ENCODE measurements at places on chromosomes 2 and 18. TPM values are rescaled to one million over a fixed set of nuclear protein-coding genes. Genes with fewer than 3 reads are reported as not detected.

SLC5A7 gene
- polyA plus RNA-seq = 0.76 TPM

GRCh38 chr18:55908901-55909366 lies 320.9 kb upstream of the TCF4 start:
- peak; percentile 71 for DNase-seq

DNA sequence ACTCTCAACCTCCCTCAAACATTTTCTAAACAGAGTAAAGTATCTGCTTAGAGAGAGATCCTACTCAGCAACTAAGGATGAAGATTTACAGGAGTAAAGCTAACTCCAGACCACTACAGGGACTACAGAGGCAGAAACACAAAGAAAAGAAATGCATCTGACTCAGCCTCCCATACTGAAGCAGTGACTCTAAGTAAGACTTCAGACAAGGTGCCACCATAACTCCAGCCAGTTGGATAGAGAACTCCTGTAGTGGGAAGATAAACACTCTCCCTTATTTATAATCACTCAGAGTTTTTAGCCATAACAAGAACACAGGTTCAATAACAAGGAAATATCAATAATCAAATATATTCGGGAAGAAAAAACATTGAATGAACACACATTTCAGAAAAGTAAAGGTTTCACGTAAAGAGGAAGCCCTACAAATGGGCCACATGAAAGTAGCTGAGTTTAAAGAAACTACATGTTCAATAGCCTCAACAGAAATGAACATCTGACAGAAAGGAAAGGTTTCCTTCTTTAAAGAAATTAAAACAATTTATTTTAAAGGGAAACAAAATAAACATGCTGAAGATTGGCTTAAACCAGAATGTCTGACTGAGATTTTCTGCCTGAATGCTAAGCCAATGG lies 519.9 kb downstream of the KCNJ3 start:
- DNase-seq = no peak

ASNSD1 gene
- 53.6 TPM for polyA plus RNA-seq

DNA sequence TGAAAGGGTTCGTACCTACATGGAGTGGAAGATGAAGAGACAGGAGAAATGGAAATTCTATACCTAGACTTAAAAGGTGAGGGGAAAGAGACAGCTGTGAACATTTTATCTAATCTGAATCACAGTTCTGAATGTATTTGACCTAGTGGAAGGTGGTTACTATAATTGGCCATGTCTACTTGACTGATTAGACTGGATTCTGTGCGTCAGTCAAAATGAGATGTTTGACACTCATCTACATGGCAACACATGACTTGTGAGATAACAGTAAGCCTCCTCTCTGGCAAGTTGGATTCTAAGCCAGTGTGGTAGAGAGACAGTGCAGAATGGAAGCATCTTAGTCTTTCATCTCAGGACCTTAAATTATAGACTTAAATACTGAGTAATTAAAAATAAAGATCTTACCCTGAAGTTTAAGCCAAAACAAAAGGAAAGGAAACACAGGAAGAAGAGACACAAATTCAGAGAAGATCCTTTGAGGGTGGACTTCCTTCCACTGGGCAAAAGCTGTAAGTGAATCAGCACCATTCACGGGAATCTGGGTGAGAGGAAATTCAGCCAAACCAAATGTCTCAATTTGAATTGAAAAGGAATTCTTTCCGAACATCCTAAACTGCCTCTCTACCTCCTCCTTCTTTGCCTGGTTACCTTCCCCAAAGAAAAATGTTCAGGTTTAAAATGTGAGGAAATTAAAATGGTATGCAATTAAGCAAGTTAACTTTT lies 121.6 kb downstream of the EHBP1 start:
- no peak for DNase-seq

DNA sequence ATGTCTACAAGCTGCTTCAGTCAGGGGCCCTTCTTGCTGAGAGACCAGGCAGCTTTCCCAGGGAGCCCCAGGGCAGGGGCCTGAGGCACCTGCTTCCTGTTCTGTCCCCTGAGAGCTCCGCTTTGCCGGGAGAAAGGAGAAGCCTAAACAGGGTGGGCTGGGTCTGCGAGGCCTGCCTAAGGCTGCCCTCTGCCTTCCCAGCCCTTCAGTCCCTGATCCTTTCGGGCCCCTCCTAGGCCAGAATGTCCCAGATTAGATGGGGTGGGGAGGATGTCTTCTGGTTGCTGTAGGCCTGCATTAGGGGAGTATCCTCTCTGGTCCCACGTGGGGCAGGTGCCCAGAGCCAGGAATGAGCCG lies 72.4 kb downstream of the TGOLN2 start:
- DNase-seq = no peak

Measured in renal pelvis (tissue), 12 donors.